ENCODE measurements at places on chromosomes 7 and 10.

- DNase-seq = no peak
These were observed 44.5 kb downstream of the STARD3NL start for GRCh38 chr7:38222481-38223096.

- DNase-seq = no peak
These were observed 125.1 kb upstream of the JCAD start for GRCh38 chr10:30184397-30185033.

DNA sequence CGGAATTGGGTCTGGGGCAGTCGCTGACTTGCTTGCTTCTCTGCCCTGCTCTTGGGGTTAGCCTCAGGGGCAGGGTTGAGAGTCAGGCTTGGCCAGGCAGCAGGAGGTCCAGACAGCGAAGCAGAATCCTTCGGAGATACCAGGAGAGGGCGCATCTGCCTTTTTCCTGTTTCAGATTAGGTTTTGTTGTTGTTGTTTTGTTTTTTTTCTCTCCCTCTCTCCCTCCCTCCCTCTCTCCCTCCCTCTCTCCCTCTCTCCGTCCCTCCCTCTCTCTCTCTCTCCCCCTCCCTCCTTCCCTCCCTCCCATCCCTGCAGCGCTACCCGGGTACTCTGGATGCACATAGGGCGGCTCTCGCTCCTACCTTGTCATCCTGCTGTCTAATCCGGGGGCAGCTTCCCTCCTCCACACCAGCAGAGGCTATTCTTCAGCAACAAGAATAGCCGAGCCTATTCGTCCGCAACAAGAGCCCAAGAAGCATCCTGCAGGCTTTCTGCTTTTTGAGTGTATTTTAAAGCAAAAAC is 758 bp upstream of the OPTN start:
- peak; percentile 37 for DNase-seq

DNA sequence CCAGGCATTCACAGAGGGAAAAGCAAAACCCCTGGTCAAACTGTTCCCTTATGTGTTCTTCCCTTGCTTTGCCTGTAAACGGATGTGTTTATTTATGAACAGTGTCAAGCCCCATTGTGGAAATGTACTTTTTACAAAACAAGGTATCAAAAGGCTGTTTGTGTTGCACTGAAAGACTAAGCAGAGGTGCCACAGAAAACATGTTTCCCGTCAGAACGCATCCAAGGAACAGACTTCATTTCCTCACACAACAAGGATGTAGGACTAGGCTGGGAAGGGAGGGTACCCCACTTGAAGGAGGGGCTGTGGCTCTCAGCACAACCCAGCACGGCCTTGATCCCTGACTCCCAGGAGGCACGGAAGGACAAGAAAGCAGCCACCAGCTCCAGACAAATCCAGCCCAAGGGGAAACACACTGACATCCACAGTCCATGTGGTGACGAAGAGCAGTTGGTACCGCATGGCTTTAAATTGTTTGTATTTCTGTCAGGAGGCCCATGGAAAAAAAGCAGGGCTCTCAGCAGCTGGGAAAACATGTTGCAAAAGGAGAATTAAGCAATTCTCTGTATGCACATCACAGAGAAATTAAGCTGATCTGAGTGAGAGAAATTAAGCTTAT is 85.6 kb downstream of the RNF216 start:
- no peak for DNase-seq

DNA sequence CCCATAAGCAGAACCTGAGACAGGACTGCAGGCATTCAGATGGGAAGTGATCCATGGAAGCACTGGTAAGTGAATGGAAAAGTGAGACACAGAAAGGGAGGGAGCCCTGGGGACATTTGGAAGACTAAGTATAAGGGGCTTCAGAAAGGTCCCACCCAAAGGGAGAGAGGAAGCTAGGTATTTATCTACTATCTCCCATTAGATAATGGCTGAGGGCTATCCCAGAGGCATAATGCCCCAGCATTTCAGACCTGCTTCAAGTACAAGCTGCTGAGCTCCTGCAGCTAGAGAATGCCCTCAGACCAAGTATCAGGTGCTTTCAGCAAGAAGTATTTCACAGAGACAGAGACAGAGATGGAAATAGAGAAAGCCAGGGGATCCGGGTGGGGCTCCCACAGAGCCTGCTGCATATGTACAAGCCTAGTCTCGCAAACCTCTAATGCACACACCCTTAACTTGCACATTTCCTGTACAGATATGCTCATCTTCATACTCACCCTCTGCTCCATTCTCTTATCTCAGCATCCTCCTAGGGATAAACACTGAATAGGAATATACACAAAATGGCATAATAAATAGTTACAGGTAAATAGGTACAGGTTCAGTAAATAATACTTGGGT is 20.2 kb downstream of the KDM7A start:
- no peak for DNase-seq

- DNase-seq = no peak
These were observed 3.4 kb upstream of the HYCC1 start for GRCh38 chr7:23017309-23017708.

DNA sequence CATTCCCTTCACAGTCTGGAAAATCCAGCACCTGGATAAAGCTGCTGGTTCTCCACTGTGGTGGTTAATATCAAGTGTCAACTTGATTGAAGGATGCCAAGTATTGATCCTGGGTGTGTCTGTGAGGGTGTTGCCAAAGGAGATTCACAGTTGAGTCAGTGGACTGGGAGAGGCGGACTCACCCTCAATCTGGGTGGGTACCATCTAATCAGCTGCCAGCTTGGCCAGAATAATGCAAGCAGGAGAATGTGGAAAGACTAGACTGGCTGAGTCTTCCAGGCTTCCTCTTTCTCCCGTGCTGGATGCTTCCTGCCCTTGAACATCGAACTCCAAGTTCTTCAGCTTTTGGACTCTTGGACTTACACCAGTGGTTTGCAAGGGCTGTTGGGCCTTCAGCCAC is 48.4 kb downstream of the C10orf143 start:
- DNase-seq = no peak

- DNase-seq = peak; percentile 6
These were observed 29.4 kb upstream of the TNRC18 start for GRCh38 chr7:5452937-5453540.

DNA sequence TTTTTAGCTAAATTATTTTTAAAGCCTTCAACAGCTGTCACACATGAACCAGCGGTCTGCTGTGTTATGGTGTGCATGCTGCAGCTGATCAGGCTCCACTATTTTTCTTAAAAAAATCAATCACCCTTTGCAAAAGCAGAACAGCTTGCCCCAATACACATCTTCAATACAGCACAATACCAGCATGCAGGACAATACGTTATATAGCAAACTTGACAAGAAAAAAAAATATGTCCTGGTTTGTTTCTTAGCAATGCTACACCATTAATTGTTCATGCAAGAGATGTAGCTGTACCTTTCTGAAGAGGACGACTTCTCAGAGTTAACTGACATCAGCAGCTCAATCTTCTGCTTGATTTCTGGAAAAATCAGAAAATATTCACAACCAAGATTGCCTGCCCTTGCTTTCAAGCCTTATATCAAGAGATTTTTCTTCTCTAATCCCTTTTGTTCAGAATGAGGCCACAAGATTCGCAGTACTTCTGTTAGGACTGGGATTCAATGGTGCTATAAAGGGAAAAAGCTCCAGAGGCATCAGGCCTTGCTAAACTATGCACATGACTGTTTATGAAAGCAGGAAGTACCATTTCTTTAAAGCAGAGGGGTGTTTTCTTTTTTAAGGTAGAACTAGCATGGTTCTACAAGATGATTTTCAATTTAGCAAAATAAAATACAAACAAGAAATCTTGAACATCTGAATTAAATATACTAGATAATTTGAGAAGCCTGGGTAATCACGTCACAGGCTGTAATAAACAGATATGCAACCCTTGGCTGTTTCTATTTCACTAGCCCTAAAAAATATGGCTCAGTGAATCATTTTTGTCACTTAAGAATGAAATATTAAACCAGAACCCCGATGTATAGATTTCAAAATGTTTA is 120.0 kb downstream of the SRPK2 start:
- DNase-seq = no peak

DNA sequence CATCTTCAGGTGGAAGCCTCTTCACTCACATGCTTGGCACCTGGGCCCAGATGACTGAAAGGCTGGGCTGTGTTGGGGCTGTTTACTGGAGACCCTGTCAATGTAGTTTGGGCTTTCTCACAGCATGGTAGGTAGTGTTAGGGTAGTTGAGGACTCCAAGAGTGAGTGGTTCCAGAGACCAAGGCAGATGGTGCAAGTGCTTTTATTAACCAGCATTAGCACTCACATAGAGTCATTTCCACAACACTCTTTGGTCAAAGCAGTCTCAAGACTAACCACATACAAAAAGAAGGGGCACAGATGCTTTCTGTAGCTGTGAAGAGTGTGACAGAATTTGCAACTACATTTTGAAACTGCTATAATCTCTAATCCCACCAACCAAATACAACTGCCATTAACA is 135.0 kb downstream of the RTKN2 start:
- no peak for DNase-seq

GRCh38 chr7:130831817-130832481 is 97.9 kb upstream of the KLF14 start:
- peak; percentile 26 for DNase-seq

GRCh38 chr7:143147070-143147469 is 15.2 kb downstream of the PIP start:
- DNase-seq = no peak

DNA sequence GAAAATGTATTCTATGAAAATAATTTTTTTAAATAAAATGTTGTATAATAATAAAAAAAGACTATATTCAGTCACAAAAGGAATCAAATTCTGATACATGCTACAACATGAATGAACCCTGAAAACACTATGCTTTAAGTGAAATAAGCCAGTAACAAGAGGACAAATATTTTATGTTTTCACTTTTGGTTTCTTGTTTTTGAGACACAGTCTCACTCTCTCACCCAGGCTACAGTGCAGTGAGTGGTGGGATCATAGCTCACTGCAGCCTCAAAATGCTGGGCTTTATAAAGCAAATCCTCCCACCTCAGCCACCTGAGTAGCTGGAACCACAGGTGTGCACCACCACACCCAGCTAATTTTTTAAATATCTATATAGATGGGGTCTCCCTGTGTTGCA is 64.2 kb downstream of the CNOT4 start:
- no peak for DNase-seq

GRCh38 chr7:45088821-45089340 is at the start of gene NACAD:
TSS of gene NACAD (minus strand) at chr7:45088969. CDS start at chr7:45088894, 75 bp downstream.
- DNase-seq = no peak

- no peak for DNase-seq
These were observed 16.4 kb downstream of the KIAA1549 start for GRCh38 chr7:138964624-138965436.

GRCh38 chr7:95682913-95683312 is 86.6 kb upstream of the PDK4 start:
- DNase-seq = no peak

- no peak for DNase-seq
These were observed 31.8 kb upstream of the SFTPD start for GRCh38 chr10:79980711-79981110.

GRCh38 chr7:134458341-134458805 is 527 bp downstream of the AKR1B1 start:
- DNase-seq = peak; percentile 54

DNA sequence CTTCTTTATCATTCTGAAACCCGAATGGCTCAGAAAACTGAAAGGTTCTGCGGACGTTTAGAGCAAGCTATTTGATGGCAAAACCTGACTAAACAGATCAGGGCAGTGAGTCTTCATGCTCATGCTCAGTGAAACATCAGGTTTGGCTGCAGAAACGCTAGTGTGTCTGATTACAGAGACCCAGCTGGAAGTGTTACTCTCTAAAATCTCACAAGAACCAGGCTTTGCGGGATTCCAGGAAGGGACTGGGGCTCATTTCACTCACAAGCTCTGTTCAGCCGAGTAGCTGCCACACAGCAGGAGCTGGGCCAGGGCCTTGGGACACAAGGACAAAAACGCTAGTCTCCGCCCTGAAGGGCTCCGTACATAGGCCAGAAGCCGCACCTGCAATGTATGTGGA is 2.9 kb downstream of the PITRM1 start:
- DNase-seq = no peak

DNA sequence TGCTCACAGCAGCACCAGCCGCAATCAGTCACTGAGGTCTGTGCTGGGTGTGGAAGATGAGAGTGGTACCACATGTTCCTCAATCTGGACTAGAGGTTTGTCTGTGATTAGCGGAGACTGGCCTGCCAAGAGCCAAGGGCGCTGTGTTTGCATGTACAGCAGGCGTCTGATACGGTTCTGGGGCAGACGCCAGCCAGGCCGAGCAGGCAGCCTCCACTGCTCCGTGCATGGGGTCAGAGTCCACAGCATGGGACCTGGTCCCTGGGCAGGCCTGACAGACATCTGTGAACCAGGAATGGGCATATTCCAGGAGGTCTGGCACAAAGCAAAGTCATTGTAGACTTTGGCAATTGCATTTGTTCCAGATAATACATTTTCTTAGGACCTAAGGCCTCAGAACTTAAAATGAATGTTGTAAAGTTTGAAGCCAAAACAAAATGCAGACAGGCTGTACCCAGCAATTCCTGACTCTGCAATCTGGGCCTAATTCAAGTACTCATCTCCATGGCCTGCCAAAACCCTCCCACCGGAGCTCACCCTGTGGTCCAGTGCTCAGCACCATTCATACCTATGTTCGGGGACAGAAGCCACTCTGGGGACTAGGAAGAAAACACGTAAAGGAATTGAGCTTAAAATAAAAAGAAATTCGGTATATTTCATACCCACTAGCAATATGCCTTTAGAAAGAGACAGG is 50.0 kb upstream of the FAM20C start:
- DNase-seq = no peak

DNA sequence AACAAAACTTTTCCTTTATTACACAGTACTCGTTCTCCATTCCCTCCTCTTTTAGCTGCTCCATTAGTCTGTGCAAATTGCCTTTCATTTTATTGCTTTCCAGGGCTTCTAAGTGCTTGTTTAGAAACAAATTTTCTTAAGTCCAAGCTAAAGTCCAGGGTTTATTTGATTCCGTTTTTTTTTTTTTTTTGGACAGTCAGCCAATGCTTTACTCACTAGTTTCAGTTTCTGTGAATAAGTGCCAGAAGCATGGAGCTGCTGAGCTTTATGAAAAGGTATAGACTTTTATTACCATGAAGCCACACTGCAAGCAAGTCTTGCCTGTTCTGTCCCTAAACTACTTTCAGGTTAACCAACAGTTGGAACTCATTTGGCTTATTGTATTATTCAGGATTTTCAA is 455.0 kb downstream of the GFRA1 start:
- no peak for DNase-seq

- DNase-seq = no peak
These were observed 51.9 kb downstream of the MTPN start for GRCh38 chr7:135925210-135925609.

GRCh38 chr7:73595358-73595757 is 17.0 kb upstream of the TBL2 start:
- DNase-seq = no peak

GRCh38 chr7:156993021-156993924 is 17.2 kb downstream of the MNX1 start:
- no peak for DNase-seq

- DNase-seq = no peak
These were observed 272.4 kb upstream of the LRGUK start for GRCh38 chr7:133854739-133855138.

DNA sequence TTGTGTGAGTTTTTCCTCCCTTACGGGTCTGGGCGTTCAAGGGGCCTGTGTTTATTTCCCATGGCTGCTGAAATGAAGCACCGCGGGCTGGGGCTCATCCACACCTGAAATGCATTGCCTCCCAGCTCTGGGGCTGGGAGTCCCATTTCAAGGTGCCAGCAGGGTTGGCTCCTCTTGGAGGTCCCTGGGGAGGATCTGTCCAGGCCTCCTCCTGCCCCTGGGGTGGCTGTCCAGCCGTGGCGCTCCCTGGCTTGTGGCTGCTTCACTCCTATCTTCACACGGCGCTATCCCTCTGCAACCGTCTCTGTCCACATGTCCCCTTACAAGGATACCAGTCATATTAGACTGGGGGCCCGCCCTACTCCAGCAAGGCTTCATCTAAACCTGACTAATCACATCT is 41.1 kb upstream of the CNPY1 start:
- DNase-seq = no peak

Measured in 8988T (cell line).